Epithelial cell of esophagus (primary cell): ENCODE measurements at places on chromosomes 1 and 21.

DNA sequence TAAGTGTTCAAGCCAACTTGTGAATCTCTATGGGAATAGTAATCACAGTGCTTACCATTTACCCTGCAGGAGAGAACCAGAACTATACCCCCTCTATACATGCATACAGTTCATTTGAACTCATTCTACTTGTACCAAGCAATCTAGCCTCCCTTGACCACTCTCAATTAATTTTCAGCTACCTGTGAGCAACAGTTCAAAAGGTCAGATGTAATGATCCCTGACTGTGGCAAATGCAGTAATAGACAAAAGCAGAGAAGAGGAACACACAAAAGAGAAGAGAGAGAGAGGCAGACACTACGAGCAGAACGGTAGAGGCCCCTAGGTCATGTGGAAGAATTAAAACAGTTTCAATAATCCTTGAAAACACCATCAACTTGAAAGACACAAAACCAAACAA lies 52.8 kb downstream of the FMO4 start:
- no peak for DNase-seq

DNA sequence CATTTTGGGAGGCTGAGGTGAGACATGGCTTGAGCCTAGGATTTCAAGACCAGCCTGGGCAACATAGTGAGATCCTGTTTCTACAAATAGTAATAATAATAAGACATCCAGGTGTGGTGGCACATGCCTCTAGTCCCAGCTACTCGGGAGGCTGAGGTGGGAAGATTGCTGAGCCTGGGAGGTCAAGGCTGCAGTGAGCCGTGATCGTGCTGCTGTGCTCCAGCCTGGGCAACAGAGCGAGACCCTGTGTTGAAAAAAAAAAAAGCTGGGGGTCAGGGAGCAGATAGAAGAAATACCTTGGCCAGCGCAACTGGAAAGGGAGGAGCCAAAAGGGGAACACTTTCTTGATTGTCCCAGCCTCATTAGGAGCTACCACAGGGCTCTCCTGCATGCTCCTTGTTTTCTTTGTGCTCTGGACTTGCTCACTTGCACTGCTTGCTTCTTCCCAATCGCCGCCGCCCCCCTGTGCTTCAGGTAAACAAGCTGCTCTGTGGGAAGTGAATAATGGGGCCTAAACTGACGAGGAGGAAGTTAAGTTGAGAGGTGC lies 31.1 kb downstream of the PBX1 start:
- no peak for DNase-seq

DNA sequence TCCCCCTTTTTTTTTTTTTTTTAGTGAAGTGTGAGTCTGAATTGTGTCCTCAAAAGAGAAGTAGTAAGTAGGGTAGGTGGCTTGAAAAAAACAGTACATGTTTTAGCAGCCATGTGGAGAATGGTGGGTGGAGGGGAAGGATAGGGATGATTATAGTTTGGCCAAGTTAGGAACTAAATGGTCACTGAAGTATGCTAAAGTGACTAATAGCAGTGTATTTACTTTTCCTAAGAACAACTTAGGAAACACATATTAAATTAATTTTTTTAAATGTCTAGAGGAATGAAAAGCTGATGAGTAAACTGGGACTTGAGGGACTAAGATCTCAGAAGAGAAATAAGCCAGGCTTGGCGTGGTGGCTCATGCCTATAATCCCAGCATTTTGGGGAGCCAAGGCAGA lies 55.5 kb downstream of the PLA2G4A start:
- DNase-seq, result no peak

GRCh38 chr1:177282976-177283375 lies 112.2 kb downstream of the BRINP2 start:
- DNase-seq, result peak; percentile 55

- DNase-seq, result no peak
These were observed 14.3 kb downstream of the CEPT1 start for GRCh38 chr1:111154021-111154999.
